ENCODE measurements at places on chromosomes 7 and 10.

GRCh38 chr10:80769700-80770160, 232.0 kb downstream of the SH2D4B start:
- no peak for DNase-seq

DNA sequence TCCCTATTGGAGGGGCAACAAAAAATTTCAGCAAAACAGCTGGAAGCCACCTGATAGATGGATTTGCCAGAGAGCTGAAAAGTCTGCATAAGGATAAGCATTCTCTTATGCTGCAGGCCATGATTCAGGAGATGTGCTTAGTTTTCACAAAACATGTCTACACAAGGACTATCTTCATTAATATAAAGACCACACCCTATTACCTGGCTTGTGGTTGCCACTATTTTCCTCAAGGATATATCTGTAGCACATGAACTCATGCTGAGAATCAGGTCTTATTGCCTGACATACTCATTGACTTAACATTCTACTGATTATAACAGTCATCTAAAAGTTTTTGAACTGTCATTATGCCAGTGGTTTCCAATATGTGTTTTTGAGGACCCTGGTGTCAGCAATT, 7.1 kb upstream of the COL17A1 start:
- no peak for DNase-seq

GRCh38 chr10:3782146-3782450, 2.9 kb downstream of the KLF6 start:
- DNase-seq: no peak

DNA sequence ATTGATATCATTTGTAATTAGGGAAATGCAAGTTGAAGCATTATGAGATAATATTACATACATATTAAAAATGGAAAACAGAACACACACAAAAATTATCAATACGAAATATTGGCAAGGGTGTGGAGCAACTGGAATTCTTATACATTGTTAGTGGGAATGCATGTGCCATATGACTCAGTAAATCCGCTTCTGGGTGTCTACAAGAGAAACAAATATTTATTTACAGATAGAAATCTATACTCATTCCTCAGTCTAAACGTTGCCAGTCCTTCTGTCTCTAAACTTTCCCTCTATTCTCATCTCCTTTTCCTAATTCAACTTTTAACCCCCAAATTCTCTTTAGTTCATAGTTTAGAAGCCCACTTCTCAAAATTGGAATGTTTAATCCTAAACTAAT, 170.4 kb upstream of the LRRTM3 start:
- no peak for DNase-seq

Data from M059J (cell line).